ENCODE measurements at places on chromosomes 7 and 10.

DNA sequence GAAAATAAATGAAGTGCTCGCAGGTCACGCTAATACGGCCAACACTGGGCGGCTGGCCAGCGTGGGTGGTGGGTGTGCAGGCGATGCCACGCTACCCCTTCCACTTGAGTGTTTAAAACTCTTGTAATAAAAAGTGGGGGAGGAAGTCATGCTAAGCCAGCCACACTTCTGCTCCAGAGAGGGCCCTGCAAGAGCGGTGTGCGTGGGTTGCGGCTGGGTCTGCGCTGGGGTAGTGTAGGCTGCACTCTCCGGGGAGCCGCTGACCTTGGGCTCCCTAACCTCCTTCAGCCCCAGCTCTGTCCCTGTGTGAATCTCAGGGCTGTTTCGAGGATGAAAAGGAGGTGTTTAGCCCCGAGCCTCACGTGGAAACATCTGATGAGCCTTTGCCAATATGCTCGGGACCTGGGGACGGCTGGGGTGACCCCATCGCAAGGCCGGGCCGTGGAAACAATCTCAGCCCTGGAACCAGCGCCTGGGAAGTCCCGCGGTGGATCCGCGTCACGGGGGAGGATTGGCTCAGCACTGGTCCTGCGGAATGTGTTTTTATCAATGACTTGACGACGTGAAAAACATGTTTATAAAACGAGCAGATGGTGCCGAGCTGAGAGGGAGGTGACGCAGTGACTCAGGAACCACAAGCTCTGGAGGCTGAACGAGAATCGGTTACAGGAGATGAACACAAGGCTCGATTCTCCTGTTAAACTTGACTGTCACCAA is 278.5 kb downstream of the DNAJB6 start:
- no peak for DNase-seq

DNA sequence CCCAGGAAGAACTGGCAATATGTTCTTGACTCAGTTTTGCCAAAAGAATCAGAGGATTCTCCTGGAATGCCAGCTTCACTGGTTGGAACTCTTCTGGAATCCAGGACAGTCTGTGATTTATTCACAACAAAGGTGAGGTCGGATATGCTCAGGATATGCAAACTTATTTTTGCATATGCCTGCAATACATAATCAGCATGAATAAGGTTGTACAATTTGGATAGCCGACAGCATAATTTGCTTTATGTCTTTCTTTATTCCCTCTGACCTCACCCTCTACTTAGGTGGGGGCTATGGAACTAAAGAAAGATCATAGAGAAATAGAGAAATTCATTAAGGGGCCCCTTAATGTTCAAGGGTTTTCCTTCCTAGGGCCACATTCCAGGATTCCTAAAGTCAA is 57.6 kb upstream of the AKR1E2 start:
- DNase-seq, result no peak

DNA sequence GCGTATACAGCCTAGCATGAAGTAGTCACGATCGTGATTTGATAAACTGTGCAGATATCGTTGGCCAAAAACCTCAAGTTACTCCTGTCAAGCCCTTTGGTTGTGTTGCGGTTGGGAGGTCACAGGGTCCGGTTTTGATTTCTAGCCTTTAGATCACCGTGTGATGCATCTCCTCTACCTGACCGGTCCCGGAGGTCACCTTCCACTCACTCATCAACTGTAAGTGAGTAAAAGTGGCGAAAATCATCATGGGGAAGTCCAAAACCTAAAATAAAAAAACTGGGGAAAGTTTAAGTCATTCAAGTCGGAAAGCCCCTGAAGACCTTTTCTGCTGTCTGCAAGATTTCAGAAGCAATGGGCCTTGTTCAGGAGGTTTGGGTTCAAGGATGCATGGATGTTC is 62.8 kb downstream of the ADARB2 start:
- DNase-seq, result no peak

- no peak for DNase-seq
Observed at GRCh38 chr7:41162612-41163011, 540.3 kb downstream of the INHBA start.

GRCh38 chr7:87216701-87217508 is 2.6 kb downstream of the TMEM243 start:
- DNase-seq, result no peak

DNA sequence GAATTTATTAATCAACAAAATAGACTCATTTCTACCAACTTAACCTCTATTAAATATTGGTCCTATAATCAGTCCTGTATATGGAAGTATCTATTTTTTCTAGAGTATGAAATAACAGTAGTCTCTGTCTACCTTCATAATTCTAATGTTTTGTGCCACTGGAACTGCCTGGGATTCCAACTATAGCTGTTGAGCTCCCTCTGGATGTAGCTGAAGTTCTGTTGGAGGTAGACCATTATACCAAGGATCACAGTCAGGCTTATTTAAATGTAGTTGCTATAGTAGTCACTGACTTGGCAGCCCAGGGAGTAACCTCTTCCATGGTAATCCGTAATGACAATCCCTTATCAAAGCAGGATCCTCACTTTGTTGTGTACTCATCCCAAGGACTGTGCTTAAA is 48.5 kb upstream of the PHYHIPL start:
- DNase-seq, result no peak

GRCh38 chr7:1033546-1034145 is 10.7 kb upstream of the GPR146 start:
- no peak for DNase-seq

GRCh38 chr10:28624351-28624750 is 53.0 kb upstream of the BAMBI start:
- no peak for DNase-seq

DNA sequence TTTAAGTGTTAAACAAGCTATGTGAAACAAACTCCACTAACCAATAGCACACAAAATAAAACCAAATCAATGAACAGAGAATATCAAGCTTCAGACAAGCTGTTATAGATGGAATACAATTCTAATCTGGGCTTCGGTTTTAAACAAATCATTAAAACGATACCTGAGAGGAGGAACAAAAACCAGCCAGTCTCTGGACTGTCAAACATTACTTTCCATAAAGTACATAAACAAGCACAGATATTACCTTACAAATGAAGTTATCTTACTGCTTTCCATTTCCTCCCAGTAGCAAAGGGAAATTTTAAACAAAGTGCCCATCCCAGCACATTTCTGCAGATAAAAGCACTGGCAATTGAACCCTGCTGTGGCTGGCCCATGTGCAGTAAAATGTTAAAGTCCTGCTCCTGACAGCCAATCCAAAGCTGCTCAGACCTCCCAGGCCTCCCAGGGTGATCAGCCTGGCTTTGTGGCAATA is 128.0 kb downstream of the NRCAM start:
- no peak for DNase-seq

DNA sequence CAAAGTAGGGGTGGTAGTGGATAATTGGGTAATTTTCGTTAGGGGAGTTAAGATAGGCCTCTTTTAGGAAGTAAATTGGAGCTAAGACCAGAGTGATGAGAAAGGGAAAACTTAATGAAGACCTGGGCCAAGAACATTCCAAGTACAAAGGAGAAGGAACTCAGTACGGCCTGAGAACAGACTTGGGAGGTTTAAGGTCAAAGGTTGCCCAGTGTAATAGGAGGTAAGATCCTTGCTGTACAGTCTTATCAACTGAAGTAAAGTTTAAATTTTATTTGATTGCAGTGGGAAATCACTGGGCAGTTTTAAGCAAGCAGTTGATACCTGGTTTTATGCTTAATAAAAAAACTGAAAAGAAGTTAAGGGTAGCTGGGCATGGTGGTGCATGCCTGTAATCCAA is 76.4 kb downstream of the MPLKIP start:
- no peak for DNase-seq

DNA sequence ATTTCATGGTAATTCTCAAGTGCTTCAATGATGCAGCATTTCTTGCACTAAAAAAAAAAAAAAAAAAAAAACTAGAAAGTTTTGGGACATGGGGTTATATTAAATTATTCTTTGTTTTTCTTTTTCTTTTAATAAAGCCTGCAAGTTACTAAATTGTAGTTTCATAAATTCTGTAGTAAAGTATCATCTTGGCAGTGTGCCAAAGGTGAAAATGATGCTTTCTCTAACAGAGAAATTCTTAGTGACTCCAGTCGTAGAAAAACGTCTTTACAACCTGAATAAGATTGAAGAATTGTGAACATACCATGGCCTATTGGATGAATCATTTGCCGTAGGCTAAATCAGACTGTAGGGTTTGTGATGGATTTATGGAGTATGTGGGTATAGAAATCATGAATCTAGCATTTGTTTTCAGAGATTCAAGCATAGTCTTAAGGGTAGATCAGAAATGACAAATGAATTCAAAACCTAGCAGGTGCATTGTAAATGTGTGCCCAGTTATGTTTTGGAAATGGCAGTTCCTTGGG is 27.1 kb downstream of the RBM17 start:
- no peak for DNase-seq

DNA sequence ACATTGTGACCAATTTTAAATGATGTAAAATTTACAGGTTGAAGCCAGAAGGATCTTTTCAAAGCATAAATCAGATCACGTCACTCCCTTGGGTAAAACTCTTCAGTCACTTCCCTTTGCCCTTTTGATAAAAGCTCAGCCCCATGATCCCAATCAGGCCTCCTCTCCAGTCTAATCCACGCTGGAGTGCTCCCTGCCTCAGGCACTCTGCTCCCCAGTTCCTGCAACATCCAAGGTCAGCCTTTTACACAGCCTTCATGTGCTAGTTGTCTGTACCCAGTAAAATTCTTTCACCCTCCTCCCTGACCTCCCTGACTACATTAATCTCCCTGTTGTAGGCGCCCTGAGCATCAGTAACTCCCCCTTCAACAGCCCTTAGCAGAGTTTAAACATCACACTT is 14.1 kb downstream of the ELMO1 start:
- DNase-seq, result no peak

DNA sequence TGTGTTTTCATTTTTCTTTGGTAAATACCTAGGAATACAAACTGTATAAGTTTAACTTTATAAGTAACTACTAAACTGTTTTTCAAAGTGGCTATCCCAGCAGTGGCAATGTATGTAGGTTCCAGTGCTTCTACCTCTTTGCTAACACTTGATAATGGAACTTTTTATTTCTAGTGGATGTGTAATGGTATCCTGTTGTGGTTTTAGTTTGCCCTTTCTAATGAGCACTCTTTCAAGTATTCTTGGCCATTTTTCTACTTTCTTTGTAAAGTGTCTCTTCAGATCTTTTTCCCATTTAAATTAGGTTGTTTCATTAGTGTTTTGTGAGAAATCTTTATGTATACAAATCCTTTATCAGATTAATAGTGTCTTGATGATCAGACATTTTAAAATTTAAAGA is 4.6 kb downstream of the KIF20B start:
- no peak for DNase-seq

DNA sequence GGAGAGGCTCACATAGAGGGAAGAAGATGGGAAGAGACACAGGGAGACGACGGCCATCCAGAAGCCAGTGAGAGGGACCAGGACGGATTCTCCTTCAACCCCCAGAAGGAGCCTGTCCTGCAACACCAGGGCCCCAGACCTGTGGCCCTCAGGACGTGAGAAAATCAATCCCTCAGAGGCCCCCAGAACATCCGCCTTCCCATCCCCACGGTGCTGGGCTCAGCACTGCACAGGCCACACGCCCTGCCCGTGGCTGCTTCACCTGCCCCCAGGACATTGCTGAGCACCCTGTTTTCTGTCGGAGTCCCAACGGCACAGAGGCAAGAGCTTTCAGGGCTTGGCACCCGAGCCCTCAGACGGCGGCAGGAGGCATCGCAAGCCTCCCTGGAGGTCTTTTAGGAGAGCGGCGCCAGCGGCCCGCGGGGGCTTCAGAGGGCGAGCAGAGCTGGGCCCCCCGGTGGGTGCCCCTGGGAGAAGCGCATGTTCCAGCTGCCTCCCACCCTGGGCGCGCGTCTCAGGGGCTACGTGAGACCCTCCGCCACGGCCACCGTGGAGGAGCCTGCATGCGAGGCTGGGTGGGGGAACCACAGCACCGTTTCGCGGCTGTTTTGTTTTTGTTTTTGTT is 42.8 kb downstream of the PDGFA start:
- DNase-seq, result no peak

DNA sequence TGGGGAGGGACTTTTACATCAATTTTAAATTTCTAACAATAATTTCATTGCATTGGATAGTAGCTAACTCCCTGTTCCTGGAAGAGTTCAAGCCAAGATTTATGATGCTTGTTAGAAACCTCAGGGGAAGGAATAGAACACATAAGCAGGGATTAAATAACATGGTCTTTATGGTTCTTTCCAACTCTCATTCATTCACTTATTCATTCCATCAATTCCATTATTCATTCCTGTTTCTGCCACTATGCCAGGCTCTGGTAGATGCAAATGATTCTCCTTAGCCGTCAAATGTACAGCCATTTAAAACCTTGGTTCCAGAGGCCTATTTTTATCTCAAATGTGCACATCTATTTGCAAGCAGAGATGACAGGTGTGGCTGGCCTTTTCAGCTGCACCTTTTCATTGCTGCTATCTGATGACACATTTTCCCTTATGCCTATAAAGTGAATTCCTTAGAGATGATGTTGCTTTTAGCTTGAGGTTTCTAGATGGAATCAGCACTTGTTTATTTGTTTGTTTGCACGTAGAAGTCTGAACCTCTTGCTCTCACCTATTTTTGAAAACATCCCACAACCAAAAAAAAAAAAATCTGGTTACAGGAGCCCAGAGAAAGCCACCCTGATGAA is 205.7 kb upstream of the IGFBP3 start:
- DNase-seq, result no peak

- no peak for DNase-seq
Observed at GRCh38 chr7:26144184-26145080, 7.6 kb upstream of the NFE2L3 start.
